ENCODE measurements at places on chromosomes 13 and 19.
A peak's percentile ranks its signal among the peaks of the same experiment; 100 is the strongest.

DNA sequence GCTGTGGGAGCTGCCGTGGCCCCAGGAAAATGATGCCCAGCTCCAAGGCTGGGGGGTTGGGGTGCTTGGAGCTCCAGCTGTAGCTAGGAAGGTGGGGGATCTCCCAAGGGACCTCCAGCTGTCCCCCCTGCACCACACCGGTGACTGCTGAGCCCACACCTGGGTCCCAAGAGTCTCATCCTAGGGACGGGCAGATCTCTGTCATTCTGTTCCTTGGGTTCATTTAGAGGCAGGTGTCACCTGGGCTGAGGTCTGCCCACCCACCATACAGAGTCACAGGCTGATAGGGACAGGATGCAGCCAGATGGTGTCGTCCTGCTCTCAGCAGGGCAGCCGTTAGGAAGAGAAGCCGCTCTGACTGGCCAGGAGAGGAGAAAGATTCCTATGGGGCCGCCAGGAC lies 5.3 kb downstream of the F2RL3 start:
- DNase-seq = no peak

GRCh38 chr13:48817166-48817802 lies 158.4 kb upstream of the FNDC3A start:
- peak; percentile 8 for DNase-seq

GRCh38 chr13:40306817-40307216 lies 359.6 kb downstream of the FOXO1 start:
- DNase-seq = no peak

DNA sequence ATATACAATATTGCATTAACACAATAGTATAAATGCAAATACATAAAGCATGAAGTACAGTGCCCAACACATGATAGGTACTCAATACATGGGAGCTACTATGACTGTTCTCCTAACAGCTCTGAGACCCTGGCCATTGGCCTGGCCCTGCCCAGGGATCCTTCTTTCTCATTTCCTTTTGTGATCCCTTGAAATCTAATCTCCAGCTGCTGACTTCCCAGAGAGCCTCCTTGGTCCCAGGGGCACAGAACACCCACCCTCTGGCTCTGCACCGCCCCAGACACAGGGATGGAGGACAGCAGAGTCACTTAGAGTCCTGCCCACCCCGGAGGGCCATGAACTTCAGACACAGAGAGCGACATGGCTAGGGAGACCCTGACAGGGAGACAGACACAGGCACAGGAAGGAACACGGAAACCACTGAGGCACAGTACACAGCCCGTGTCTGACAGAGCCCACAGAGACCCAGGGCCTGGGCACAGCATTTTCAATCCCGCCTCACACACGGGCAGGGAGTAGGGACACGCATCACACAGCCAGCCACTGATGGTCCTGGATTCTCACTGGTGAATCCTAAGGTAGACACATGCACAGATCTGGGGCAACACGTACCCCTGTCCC lies 4.2 kb upstream of the SYCN start:
- no peak for DNase-seq

DNA sequence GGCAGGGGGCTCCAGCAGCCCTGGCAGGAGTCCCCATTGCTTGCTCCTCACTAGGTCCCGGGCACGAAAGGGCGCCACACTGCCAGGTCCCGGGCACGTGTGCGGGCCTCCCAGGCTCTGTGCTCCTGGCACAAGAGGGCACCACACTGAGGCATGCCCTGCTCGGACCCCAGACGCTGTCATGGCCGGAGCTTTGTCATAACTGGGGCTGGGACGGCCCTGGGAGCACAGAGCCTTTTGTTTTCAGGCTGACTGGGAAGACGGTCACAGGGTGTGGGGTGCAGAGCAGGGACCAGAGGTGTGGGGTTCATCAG lies 7.4 kb downstream of the BSG start:
- DNase-seq = no peak

GRCh38 chr13:111494641-111495040 lies 174.2 kb downstream of the TEX29 start:
- no peak for DNase-seq

GRCh38 chr19:35013041-35013819 lies 13.1 kb downstream of the GRAMD1A start:
- DNase-seq = peak; percentile 23

- no peak for DNase-seq
These were observed 272.0 kb downstream of the UQCRFS1 start for GRCh38 chr19:28940751-28941500.

- peak; percentile 14 for DNase-seq
These were observed 13.2 kb downstream of the LNX2 start for GRCh38 chr13:27607125-27607524.

GRCh38 chr19:55541091-55541490 lies 4.2 kb upstream of the SBK2 start:
- no peak for DNase-seq

- no peak for DNase-seq
These were observed 868.9 kb upstream of the SLC10A2 start for GRCh38 chr13:103935117-103935516.

DNA sequence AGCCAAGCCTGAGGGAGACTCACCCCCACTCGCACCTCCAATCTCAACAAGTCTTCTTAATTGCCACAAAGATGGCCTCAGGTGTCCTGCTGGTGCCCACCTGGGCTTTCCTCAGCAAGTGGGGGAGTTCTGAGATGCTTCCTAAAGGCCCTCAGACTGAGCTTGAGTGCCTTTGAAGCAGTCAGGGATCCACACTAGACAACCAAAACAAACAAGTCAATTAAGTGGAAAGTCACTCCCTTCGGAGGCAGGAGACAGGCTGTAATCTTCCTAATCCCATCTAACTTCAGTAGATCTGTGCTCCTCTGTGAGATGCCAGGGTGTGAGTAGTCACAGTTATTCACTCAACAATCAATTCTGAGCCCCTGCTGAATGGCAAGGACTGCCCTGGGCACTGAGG lies 68.3 kb upstream of the SERP2 start:
- DNase-seq = no peak

DNA sequence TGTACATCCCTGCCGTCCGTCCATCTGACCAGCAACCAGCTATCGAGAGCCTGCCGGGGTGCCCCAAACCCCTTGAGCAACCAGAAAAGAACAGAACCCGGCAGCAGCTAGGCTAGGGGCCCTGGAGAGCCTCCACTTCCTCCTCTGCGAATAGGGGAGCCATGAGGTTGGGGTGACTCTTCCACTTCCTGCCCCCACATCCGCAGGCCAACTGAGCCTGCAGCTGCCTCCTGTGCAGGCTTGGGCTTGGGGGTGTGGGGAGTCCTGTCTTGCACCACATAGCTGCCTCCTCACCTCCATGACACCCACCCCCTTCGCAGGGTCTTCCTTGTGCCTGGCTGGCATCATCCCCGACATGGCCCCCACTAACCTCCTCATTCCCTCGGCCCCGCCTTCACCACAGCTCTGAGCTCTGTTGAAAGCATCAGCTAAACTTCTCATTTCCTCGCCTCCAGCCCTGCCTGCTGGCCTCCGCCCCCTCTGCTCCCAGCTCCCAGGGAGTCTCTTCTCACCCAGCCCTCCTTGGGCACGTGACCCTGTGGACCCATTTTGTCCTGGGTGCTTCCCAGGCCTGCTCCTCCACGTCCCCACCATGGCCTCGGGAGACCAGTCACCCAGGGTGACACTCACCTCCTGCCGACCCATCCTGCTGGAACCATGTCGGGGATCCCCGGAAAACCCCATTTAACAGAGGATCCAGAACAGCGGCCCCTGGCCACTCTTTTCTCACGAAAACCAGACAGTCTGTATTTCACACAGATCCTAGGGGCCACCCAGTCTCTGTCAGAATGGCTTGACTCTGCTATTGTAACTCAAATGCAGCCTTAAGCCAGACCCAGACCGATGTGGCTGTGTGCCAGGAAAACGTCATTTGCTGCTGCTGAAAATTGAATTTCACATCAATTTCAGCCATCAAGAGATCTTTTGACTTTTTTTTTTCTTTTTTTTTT lies 50.4 kb downstream of the MYO9B start:
- no peak for DNase-seq

DNA sequence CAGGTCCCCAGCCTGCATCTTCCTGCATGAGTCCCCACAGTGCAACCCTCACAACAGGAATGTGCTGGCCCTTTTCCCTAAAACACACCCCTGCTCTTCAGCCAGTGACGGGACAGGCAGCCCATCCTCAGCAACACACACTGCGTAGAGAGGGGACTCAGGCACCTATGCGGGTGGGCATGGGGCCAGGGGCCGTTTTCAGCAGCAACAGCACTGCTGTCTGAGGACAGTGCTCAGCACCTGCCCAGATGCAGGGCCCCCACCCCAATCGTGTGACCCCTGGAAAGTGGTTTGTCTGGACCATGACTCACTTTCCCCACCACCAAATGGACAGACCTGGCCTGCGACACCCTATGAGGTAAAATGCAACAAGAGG lies 28.0 kb upstream of the ISYNA1 start:
- DNase-seq = no peak
